Ascending aorta (tissue), 2 donors: ENCODE measurements at places on chromosomes 12 and 14. TPM values are rescaled to one million over a fixed set of nuclear protein-coding genes. Genes with fewer than 3 reads are reported as not detected.

Gene CD69
- 1.3 TPM for total RNA-seq

Gene GCH1
- total RNA-seq = 3.2 TPM

Gene TAS2R13
- 1.4 TPM for total RNA-seq

Gene RTL1
- total RNA-seq = not detected

Gene MYF5
- total RNA-seq = not detected

Gene ESR2
- not detected for total RNA-seq

Gene SLC25A21
- not detected for total RNA-seq

Gene EXOC5
- 19.2 TPM for total RNA-seq

Gene IFI27L1
- not detected for total RNA-seq

Gene AICDA
- total RNA-seq = not detected

Gene AVPR1A
- total RNA-seq = 32.4 TPM

Gene GPR84
- total RNA-seq = not detected

Gene KRT78
- total RNA-seq = not detected

Gene NTN4
- 63.9 TPM for total RNA-seq

Gene TSPAN19
- not detected for total RNA-seq

Gene CLIP1
- total RNA-seq = 44.7 TPM

Gene ZCCHC8
- 6.4 TPM for total RNA-seq

Gene PIWIL1
- total RNA-seq = not detected

Gene PTGER2
- 1.9 TPM for total RNA-seq

Gene MGP
- total RNA-seq = 3,618 TPM

Gene DENND5B
- 4.7 TPM for total RNA-seq

Gene NINJ2
- 24.1 TPM for total RNA-seq

Gene PLBD1
- 15.2 TPM for total RNA-seq

Gene RNFT2
- total RNA-seq = 0.21 TPM

Gene USP44
- 5.7 TPM for total RNA-seq

Gene KRT76
- not detected for total RNA-seq

Gene WBP11
- total RNA-seq = 6.7 TPM

Gene PTPN6
- total RNA-seq = 1.7 TPM

Gene TRHDE
- total RNA-seq = 34.0 TPM

Gene KCNC2
- not detected for total RNA-seq

Gene IQSEC3
- total RNA-seq = 0.53 TPM

Gene BEGAIN
- 5.9 TPM for total RNA-seq

Gene ARMH4
- 3.8 TPM for total RNA-seq

Gene SPIC
- not detected for total RNA-seq
